ENCODE measurements at places on chromosomes 12 and 14. TPM values are rescaled to one million over a fixed set of nuclear protein-coding genes. Genes with fewer than 3 reads are reported as not detected.

Gene NIN
- total RNA-seq: 44.8 TPM

Gene CHGA
- total RNA-seq: not detected

- peak; percentile 75 for DNase-seq
Measured at GRCh38 chr14:75518625-75519024, 3.6 kb upstream of the BATF start.

DNA sequence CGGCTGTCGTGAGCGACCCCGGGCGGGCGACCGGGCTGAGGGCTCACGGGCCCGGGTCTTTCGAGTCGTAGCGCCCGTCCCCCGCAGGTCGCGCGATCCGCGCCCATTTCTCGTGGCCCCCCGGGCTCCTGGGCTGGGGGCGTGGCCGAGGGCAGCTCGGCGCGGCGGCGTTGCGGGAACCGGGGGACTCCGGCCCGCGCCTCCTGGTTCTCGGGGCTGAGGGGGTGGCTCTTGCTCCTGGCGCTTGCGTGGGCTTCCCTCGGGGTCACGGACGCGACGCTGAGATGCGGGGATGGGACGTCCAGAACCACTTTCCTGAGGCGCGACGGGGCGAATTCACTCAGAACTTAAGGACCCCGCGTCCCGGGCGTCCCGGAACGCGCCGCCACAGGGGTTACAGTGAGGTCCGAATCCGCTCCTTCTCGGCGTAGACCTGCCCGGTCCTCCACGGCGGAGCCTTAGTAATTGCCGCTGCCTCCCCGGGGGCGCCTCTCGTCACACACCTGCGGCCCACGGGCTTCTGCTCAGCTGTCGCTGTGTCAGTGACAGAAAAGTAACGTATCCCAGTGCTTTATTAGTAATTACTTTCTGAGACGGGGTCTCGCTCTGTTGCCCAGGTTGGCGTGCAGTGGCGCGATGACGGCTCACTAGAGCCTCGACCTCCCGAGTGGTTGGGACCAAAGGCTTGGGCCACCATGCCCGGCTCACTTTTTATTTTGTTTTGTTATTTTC lies 606 bp downstream of the EP400 start:
- peak; percentile 56 for DNase-seq

DNA sequence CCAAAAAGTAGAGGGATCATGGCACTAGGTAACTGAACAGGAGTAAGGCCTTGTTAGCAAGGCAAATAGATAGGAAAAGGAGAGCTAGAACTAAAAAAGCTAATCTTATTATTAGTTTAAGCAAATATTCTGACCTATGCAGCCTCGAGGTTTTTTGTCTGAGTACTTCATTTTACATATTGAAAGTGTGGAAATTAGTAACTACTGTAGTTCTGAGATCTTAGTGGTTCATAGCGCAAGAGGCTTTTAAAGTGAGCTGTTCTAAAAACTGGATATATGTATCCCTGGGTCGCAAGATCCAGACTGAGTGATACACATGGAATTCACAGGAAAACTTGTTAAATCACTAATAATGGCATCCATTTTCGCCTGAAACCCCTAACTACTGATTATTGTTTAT lies 411.0 kb upstream of the SOX5 start:
- no peak for DNase-seq

DNA sequence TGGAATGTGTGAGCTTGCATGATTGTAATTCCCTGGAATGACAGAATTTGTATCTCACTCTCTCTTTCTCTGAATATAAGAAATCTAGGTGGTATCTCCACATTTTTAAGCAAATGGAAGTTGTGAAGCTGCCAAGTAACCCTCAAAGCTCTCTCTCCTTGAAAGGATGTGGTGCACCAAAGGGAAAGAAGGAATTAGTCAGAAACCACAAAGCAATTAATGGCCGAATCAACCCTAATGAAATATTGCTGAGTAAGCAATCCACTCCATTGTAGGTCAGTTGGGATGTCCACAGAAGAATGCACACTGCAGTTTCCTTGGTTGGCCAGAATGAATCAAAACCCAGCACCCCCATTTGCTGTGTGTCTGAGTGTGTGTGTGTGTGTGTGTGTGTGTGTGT lies 153.5 kb downstream of the KCNA5 start:
- DNase-seq: no peak

GRCh38 chr12:52221912-52222457 lies 11.1 kb upstream of the KRT7 start:
- peak; percentile 93 for DNase-seq

DNA sequence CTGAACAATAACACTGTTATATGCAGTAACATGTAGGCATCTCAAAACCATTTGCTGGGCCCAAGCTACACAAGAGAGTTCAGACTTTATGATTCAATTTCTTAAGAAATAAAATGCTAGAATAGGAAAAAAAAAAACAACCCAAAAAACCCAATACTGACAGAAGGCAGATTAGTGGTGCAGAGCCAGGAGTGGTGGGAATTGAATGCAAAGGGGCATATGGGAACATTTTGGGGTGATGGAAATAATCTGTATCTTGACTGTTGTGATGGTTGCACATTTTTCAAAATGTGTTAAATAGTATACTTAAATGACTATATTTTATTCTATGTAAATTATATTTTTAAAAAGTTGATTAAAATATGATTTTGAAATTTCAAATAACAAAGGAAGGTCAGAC lies 23.4 kb upstream of the FGF6 start:
- no peak for DNase-seq

- no peak for DNase-seq
Measured at GRCh38 chr14:92646952-92647796, 101.3 kb downstream of the LGMN start.

Gene INF2
- total RNA-seq: 66.7 TPM

Gene PLA2G1B
- total RNA-seq: not detected

Measured in activated CD4-positive, alpha-beta memory T cell treated with anti-CD3 and anti-CD28 coated beads for 36 hours (primary cell).